ENCODE measurements at places on chromosomes 3 and 15. TPM values are rescaled to one million over a fixed set of nuclear protein-coding genes. Genes with fewer than 3 reads are reported as not detected.
A peak's percentile ranks its signal among the peaks of the same experiment; 100 is the strongest.

- DNase-seq = no peak
Observed at GRCh38 chr3:132232231-132232792, 84.9 kb upstream of the ACP3 start.

DNA sequence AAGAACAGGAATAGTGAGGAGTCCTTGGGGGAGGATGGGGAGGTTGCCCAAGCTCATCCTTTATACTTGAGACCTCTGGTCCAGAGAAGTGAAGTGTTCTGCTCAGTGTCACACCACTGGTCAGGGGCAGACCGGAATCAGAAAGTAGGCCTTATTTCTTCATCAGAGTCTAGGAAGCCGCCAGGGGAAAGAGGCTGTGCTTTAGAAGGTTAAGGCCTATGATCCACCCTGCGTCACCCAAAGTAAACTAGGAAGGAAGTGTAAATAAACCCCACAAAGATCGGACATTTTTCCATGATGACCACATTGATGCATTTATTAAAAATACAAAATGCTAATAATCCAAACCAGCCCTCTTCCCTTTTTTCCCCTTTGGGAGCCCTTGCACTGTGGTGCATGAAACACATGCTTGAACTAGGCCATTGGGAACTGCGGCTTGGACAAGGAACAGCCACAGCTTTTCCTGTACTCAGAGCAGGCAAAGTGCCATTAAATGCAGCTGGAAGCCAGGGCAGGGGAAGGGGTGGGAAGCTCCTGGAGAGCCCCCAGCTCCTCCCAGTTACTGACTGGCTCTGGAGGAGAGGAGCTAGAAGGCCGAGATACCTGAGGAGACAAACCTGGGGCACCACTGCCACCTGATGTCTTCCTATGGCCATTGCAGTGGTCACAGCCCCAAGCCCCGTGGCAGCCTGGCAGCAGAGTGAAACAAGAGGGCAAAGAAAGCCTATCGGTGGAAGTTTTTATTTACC is 37.0 kb downstream of the CDC25A start:
- peak; percentile 68 for DNase-seq

GRCh38 chr3:172669021-172669420 is 41.8 kb downstream of the NCEH1 start:
- DNase-seq = no peak

GRCh38 chr3:25182794-25183193 is 245.3 kb upstream of the RARB start:
- DNase-seq = no peak

GRCh38 chr3:52798978-52799476 is 4.4 kb downstream of the ITIH3 start:
- no peak for DNase-seq

GRCh38 chr3:175082631-175083030 is 223.5 kb downstream of the NAALADL2 start:
- DNase-seq = no peak

- DNase-seq = no peak
Observed at GRCh38 chr3:107650788-107651187, 128.0 kb downstream of the BBX start.

- no peak for DNase-seq
Observed at GRCh38 chr15:34890424-34890823, 79.1 kb downstream of the AQR start.

DNA sequence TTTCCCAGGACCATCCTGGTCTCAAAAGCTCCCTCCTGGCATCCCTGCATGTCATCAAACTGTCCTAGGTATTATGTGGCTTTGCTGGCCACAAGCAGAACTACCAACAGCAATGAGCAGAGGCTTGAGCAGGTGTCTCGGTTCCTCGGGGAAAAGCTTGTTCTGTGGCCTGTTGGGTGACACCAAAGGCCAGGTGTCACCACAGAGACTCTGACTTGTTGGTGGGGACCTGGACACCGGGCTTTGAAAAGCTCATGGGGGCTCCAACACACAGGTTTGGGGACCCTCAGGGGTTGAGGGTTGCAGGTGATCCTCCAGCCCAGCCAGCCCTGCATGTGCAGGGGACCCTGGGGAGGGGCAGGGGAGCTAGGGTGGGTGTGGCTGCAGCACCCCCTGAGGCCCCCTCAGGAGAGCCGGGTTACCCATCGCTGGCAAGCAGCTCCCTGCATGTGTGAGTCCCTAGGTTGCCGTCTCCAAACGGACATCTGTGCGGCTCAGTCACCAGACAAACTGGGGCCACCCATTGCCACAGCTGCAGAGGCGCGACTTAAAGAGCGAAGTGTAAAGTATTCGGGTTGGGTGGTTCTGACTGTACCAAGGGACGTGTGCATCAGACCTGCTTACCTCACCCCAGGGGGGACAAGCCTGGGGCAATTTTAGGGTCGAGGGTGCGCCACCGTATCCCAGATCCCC is 140.1 kb downstream of the CHSY1 start:
- DNase-seq = no peak

GRCh38 chr3:66039590-66039887 is 821 bp upstream of the MAGI1 start:
- DNase-seq = peak; percentile 64

The SPTBN5 gene
- total RNA-seq = 0.15 TPM

The ZPLD1 gene
- total RNA-seq = not detected

The NLGN1 gene
- total RNA-seq = 0.58 TPM

The A4GNT gene
- not detected for total RNA-seq

The CYP1A1 gene
- total RNA-seq = not detected

All from psoas muscle (tissue), 8 donors.